H7 (cell line): ENCODE measurements at places on chromosomes 16 and 17.
A peak's percentile ranks its signal among the peaks of the same experiment; 100 is the strongest.

- DNase-seq: no peak
Observed at GRCh38 chr16:3431779-3432219, 11.5 kb downstream of the ZNF597 start.

DNA sequence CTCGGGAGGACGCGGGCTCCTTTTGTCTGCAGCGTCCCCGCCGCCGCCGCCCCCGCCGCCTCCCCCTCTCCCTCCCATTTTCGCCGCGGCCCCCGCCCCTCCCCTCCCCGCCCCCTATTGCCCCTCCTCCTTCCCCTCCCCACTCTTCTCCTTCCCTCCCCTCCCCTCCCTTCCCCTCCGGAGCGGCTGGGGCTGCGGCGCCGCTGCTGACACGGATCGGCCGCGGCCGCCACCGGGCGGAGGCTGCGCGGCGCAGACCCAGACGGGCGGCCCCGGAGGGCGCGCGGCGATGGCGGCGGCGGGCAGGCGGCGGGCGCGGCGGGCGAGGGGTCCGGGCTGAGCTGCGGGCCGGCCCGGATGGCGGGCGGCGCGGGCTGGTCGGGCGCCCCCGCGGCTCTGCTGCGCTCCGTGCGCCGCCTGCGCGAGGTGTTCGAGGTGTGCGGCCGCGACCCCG, at the start of gene RAB11FIP4:
Gene RAB11FIP4 (plus strand): TSS at position 180 of the 454 bp plus-strand sequence. CDS start 178 bp downstream, at position 358.
- DNase-seq: peak; percentile 91

- no peak for DNase-seq
Observed at GRCh38 chr16:54165912-54166865, 120.4 kb downstream of the IRX3 start.

DNA sequence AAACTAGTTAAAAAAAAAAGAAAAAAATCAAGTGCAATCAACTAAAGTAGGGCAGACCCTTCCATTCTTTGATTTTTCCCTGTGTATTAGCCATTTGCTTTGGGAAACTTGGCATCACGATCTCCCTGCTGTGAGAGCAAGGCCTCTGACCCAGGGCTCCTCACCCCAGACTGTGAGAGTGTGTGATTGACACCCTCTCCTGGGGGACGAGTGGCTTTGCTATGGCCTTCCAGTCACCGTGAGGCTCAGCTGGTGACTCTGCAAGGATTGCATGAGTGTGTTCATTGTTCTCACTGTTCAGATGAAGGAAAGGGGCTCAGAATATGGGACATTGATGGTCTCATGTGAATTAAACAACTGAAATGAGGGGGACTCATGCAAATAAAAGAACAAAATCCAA, 69.0 kb upstream of the BCAR1 start:
- peak; percentile 51 for DNase-seq

- DNase-seq: no peak
Observed at GRCh38 chr16:70588565-70588964, 57.8 kb upstream of the IL34 start.

DNA sequence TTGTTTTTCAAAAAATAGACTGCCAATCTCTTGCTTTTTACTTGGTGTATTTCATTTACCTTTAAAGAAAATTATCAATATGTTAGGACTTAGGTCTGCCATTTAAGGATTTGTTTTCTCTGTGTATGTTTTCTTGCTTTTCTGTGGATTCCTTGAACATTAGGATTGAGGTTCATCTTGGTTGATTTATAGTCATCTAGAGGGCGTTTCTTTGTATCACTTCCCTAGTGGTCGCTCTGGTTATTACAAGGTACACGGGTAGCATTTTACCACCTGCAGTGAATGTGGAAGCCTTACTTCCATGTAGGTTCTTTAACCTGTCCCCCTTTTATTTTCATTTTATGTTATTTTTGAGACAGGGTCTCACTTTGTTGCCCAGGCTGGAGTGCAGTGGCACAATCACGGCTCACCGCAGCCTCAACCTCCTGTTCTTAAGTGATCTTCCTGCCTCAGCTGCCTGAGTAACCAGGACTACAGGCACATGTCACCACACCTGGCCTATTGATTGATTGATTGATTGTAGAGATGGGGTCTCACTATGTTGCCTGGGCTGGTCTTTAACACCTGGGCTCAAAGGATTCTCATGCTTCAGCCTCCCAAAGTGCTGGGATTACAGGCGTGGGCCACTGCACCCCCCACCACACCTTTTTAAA, 35.2 kb upstream of the CBX4 start:
- peak; percentile 88 for DNase-seq

- no peak for DNase-seq
Observed at GRCh38 chr17:40515491-40516041, 14.1 kb upstream of the TNS4 start.

DNA sequence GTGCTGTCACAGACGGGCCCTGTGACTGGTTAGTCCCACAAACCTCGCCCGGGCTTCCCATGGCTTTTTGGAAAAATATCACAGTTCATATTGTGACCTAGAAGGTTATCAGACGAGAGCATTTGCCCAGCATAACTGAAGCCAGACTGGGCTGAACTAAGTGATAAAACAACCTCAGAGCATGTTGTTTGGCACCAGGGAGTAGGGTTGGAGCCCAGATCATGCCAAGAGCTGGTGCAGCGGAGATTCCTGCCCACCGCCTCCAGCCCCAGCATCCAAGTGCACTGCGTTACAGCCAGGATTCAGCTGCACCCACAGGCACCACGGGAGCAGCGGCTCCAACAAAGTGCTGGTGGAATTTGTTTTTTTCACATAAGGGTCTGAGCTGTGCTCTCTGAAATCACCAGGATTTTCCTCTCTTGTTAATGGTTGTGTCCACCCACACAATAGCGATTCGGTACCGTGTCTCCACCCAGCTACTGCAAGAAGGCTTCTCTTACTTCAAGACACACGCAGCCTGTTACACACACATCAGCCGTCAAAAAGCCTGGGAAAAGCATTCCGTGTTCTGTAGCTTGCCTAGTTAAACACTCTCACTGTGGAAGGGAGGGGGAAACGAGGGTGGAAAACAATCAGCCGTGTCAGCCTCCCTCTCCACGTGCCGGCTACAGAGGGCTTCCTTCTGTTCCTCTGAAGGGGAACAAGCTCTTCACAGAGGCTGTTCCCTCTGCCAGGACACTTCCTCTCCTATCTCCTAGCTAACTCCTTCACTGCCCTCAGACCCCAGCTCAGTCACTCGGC, 273.8 kb downstream of the C16orf95 start:
- DNase-seq: no peak

GRCh38 chr16:75781683-75782343, 55.5 kb upstream of the CPHXL start:
- no peak for DNase-seq

DNA sequence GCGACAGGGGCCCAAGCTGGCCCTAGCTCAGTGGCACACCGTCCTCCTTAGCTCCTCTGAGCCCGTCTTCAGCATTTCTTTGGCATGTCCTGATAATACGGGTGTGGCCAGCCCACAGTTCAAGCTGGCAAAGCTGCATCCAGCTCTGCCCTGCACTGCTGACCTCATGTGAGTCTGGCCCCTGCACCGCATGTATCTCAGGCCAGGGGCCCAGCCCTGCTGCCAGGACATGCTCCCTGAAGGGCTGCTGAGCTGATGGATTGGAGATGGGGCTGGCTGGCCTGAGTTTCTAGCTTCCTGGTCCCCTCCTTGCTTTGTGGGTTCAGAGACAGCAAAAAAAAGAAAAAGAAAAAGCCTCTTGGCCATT, 2.4 kb downstream of the DOC2B start:
- DNase-seq: no peak
